ENCODE measurements at places on chromosomes 7 and 10.

DNA sequence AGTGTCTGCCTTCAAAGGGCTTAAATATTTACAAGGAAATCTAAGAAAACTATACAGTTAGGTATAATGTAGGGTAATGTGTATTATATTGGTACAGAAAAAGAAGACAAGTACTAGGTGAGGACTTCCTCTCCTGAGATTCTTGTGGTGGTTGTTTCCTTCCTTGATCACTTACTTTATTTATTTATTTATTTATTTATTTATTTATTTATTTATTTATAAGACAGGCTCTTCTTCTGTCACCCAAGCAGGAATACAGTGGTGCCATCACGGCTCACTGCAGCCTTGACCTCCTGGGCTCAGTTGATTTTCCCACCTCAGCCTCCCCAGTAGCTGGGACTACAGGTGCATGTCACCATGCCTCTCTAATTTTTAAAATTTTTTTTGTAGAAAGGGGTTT lies 18.2 kb upstream of the DNAH11 start:
- DNase-seq, result no peak

- DNase-seq, result no peak
Observed at GRCh38 chr7:139439375-139439774, 44.1 kb downstream of the KLRG2 start.

GRCh38 chr10:111756217-111757061 lies 427.1 kb downstream of the GPAM start:
- DNase-seq, result peak; percentile 21

DNA sequence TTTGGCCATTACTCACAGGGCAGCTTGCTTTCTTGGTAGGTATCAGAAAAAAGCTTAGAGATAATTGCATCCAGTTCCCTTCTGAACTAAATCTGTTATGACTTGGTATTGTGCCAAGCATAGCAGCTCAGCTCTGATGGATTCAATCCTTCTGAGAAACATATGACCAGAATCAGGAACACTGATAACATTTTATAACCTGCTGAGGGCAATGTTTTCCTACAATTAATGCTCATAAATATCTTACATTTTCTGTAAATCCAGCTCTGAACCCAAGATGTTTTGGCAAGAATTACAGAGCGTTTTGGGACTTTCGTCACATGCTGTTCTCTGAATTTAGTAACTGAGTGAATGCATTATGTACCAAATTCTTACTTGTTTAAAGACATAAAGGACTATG lies 167.8 kb downstream of the KIF20B start:
- DNase-seq, result no peak

DNA sequence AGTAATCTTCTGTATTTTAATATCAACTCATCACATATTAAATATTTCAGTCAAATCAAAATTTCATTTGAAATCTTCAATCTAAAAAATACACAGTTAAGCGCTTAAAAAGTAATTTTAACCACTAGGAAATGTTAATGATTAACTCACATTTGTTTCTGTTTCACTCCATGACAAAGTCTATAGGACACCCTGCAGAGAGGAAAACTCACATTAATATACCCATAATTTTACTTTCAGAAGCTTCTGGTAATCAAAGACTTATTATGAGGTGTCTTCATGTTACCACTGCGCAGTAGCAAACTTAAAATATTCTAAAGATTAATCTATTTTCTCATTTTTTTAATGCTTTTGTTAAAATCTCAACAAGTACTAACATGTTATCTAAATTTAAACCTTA lies 41.0 kb upstream of the ZNF518A start:
- DNase-seq, result no peak

DNA sequence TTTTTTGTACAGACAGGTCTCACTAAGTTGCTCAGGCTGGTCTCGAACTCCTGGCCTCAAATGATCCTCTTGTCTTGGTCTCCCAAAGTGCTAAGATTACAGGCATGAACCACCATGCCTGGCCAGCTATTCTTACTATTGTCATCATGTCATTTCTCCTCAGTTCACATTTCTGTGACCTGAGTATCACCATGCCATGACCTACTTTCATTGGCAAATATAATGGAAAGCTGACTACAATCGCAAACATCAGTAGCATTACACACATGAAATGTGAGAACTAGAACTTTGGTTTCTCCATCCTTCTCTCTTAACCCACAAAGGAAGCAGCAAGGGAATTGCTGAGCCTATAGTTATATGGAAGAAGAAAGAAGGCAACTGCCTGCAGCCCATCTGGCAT lies 26.0 kb upstream of the WIPF3 start:
- DNase-seq, result no peak

DNA sequence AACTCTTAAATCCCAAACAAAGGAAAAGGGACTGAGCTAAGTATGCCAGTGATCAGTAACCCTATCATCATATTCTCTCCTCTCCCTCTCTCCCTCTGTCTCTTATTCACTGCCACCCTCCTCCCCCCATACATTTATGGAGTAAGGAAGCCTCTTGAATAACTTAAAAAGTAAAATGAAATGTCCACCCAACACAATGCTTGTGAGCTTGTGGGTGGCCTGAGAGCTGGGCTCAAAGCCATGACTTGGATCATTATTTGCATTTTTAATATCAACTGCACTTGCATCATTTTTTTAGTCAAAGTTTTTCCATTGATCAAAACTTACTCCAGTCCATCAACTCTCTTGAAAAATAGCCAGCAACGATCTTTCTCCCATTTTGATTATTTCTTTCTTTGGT lies 46.8 kb downstream of the FAM107B start:
- DNase-seq, result no peak

DNA sequence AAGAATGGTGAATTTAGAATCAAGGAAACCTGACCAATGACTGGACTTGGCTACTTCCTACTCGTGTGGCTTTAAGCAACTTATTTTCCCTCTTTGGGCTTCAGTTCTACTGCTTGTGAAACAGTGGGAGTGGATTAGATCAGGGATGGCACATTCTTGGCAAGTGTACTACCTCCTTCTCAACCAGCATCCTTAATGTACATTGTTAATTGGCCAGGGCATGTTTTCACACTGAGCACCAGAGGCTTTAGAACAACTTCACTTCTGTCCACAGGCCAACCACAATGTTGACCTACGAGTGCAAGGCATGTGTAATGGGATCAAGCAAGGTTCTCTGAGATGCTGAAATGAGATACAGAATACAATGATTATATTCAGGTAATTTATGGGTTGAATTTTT lies 315.3 kb downstream of the ADRA2A start:
- no peak for DNase-seq

GRCh38 chr7:44117801-44118429 lies 5.4 kb downstream of the POLD2 start:
- DNase-seq, result no peak

GRCh38 chr7:1694611-1695511 lies 24.8 kb downstream of the ELFN1 start:
- DNase-seq, result no peak

GRCh38 chr7:120995654-120996053 lies 7.1 kb downstream of the CPED1 start:
- DNase-seq, result no peak

GRCh38 chr7:47458057-47458456 lies 123.9 kb downstream of the TNS3 start:
- peak; percentile 43 for DNase-seq

GRCh38 chr7:156174428-156174827 lies 362.2 kb upstream of the SHH start:
- no peak for DNase-seq

- DNase-seq, result no peak
Observed at GRCh38 chr7:94923412-94923811, 16.0 kb downstream of the PPP1R9A start.

DNA sequence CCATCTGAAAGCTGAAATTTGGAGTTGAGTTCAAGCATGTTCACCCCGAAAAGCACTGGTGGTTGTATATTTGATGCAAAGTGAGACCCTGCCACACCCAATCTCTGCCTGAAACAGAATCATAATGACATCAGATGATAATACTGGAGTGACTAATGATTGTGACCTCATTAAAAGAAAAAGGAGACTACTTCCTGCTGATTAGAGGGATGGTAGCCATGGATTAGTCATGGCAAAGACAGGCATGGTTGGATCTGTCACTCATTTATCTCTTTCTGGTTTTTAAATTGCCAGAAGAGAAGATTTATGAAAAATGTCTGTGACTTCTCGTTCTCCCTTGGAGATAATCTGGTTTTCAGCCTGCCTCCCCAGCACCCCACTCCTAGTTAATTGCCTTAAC lies 101.2 kb downstream of the BAMBI start:
- no peak for DNase-seq

DNA sequence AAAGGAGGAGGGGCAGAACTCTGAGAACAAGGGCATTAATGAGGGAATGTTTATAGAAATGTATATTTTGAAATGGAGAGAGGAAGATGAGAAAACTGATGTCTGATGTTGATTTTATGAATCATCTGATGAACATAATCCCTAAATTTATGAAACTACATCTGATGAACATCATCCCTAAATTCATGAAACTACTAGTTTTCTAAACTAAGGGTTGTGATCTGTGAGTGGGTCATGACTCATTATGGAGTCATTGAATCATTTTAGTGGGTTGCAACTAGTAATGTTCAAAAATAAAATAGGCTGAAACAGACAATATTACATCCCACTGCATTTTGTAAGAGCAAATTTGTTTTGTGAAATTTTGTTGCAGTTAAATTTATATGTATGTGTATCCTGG lies 442.6 kb upstream of the TEX47 start:
- no peak for DNase-seq

DNA sequence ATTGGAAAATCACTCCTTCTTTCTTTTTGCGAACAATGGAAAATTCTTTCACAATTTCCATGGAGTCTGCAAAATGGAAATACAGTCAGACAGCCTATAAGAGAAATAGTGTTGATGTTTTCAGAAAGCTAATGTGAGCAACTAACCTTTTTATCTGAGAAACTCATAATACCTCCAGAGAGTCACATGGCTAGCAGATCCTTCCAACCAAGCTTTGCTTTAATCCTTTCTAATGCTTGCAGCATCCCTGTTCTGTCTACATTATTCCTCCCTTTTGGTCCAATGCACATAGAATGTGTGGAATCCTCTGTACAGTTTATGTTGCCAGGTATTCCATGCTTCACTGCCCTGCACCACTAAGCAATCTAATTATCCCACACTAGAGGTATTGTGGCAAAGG lies 717.5 kb upstream of the LRRN3 start:
- DNase-seq, result no peak

DNA sequence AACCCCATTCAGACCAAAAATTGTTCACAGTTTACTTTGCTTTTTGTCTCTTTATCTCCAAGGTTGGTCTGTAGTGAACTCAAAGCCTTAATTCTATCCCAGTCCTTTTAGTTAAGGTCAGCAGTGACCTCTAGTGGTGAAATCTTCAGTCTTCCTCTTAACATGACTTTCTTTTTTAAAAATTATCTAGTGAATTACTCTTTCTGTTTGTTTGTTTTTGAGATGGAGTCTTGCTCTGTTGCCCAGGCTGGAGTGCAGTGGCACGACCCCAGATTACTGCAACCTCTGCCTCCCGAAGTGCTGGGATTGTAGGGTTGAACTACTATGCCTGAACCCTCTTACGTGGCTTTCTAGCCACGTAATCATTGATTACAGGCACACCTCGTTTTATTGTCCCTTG lies 25.0 kb downstream of the ZNF487 start:
- no peak for DNase-seq

GRCh38 chr7:120926943-120927346 lies 23.6 kb upstream of the ING3 start:
- DNase-seq, result no peak

DNA sequence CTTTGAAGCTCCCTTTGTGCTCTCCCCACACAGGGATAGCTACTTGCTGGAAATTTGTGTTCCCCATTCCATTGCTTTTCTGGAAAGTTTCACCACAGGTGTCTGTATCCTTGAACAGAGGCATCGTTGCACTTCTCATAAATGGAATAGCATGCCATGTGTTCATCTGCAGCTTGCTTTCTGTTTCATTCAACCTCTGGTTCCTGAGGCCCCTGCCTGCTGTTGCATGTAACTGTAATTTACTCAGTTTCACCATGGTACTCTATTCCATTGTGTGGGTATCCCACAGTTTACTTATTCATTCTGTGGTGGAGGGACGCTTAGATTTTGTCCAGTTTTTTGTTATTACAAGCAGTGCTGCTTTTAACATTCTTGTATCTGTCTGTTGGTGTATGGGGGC lies 32.0 kb downstream of the EEPD1 start:
- DNase-seq, result no peak

DNA sequence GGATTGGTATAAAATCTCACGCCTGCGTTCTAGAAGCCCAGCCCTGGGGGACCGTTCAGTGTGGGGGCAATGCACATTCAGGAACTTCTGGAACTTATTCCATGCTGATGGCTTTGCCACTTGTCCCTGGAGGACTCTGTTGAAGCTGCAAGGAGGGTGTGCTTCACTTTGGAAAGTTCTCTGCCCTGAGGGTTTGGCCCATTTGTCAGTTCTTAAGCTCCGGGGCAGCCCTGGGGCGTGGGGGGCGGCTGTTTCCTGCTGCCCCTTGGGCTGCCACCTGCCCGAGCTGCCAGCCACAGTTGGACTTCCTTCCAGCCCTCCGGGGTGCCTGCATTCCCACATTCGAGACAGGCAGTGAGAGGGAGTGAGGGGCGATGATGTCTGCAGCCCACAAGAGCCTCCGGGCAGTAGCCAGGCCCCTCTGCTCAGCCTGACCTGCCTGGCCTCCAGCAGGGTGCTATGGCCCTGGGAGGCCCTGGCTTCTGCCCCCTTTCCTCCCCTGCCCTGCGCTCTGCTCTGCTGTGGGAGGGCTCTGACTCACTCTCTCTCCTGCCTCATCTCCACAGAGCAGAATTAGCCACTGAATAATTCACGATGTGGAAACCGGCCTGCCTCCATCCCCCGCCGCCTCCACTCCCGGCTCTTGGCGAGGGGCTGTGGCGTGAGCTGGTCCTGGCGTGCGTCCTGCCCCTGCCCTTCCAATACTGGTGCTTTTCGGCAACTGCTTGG lies 1.9 kb downstream of the TTYH3 start:
- DNase-seq, result peak; percentile 60

DNA sequence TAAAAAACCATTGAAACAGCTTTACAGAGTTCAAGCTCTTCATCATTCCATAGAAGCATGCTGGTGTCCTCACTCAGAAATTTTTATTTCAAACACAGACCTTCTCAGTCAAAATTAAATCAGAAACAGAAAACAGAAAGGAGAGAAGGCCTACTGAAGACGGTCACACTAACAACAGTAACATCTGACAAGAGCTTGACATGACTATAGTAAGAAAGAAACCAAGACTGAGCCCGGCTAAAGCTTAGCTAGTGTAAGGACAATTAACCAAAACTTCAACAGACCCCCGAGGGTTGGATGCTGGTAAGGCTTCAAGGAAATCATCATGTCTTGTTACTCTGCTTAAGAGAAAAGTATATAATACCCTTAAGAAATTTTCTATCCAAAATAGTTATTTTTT lies 38.6 kb downstream of the MTPN start:
- no peak for DNase-seq

- DNase-seq, result no peak
Observed at GRCh38 chr10:43125881-43126731, 12.1 kb upstream of the CSGALNACT2 start.

DNA sequence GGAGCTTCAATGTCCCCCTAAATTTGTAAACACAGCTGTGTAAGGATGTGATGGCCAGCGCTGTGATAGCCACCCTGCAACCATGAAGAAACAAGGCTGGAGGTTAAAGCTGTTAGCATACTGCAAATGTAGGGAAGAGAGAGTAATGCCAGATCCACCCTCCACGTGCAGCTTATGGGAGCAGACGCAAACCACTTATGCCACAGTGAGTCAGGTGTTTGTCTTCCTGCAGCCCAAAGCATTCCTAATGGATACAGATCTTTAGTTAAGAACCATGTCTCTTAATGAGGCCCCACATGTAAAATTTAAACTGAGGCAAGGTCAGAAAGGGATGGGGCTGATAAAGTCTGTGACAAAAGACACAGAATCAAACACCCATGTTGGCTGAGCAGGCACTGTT lies 13.6 kb upstream of the MYL7 start:
- no peak for DNase-seq
